ENCODE measurements at places on chromosomes 2 and 18.

- DNase-seq, result no peak
These were observed 940.9 kb downstream of the SLC4A3 start for GRCh38 chr2:220568296-220568695.

DNA sequence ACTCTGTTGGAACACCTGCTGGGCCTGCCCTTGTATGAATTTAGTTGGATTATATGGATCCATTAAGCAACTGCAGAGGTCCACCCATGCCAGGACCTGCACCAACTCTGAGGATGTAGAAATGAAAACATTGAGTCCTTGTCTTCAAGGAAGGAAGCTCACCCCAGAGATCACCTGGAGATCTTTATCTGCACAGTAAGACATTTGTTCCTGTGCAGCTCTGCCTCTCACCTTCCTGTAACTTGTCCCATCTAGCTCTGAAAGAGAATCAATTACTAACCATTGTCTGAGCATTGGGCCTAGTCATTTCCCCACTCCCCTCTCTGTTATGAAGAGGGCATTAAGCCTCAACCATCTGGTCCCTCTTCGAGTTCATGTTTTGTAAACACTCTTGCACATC lies 105.2 kb upstream of the YWHAQ start:
- DNase-seq, result no peak

GRCh38 chr2:198905881-198906612 lies 551.7 kb downstream of the SATB2 start:
- DNase-seq, result no peak

DNA sequence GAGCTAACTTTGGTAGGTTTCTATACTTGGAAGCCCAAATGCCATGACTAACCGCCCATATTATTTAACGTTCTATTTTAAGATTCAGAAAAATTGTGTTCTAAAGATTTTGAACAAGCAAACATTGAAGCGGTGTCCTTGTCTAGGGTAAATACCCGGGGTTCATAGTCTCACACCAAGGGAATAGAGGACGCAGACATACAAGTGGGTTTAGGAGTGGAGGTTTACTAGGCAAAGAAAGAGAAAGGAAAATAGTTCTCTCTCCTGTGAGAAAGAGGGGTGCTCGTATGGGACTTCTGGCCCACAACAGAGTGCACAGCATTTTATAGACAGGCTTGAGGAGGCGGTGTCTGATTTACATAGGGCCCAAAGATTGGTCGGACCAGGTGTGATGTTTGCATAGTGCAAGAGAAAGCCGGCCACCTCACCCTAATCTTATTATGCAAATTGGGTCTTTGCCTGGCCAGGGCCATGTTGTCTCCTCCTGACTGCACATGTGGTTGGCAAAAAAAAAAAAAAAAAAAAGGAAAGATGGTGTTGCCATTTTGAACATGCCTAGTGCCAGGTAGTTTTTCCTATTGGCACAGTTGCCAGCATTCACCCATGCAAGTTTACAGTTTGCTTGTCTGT lies 1062.6 kb downstream of the LRP1B start:
- no peak for DNase-seq

GRCh38 chr2:207483477-207483876 lies 46.3 kb upstream of the CREB1 start:
- DNase-seq, result peak; percentile 50

DNA sequence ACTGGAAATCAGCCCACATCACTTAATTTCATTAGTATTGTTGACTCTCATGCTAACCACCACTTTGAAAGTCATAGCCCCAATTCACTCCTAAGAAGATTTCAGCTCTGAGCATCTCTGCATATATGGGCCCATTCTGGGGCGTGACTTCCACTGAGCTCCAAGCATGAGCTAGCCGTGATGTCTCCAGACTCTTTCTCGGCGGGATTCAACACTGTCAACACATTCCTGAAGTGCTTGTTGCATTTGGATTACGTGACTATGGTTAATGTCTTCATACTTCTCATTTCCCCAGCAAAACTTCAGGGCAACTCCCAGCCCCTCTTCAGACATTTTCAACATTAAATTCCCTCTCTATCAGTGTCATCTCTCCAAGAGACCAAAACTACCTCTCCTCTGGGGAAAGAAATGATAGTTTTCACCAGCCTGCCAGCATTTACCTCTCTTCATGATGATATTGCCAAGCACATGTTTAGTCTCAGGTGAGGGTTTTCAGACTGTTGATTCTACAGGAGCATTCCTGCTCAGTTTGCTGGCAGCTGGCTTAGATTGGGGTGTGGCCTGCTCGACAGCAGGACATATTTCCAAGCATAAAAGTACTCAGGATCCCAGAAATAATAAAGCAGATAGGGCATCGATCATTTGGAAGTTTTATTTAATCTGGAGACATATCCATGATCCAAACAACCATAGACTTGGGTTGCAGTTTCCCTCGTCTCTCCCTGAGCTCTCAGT lies 81.7 kb downstream of the FEZ2 start:
- DNase-seq, result no peak

DNA sequence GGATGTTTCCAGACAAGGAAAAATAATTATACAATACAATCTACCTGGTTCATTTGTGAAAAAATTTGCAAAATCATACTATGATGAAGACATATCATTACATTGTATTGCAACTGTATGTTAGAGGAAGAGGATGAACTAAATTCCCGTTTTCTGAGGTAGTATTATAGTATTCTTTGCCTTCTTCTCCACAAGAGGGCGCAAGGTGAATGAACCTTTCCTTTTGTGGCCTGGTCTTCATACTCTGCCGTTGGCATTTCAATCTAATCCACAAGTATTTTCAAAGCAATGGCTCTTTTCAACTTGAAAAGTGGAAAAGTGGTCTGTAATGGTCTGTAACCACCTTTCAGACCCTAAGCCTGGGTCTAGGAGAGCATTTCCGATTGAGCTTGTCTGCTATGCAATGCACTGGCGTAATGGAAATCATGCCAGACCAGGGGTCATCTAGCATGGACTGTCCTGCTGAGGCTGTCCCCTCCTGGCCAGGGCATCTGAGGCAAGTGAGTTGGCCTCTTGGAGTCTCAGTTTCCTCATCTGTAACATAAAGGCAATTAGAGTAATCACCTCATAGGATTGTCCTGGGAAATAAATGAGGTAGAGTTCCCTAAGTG lies 30.8 kb upstream of the ZNF396 start:
- DNase-seq, result no peak

DNA sequence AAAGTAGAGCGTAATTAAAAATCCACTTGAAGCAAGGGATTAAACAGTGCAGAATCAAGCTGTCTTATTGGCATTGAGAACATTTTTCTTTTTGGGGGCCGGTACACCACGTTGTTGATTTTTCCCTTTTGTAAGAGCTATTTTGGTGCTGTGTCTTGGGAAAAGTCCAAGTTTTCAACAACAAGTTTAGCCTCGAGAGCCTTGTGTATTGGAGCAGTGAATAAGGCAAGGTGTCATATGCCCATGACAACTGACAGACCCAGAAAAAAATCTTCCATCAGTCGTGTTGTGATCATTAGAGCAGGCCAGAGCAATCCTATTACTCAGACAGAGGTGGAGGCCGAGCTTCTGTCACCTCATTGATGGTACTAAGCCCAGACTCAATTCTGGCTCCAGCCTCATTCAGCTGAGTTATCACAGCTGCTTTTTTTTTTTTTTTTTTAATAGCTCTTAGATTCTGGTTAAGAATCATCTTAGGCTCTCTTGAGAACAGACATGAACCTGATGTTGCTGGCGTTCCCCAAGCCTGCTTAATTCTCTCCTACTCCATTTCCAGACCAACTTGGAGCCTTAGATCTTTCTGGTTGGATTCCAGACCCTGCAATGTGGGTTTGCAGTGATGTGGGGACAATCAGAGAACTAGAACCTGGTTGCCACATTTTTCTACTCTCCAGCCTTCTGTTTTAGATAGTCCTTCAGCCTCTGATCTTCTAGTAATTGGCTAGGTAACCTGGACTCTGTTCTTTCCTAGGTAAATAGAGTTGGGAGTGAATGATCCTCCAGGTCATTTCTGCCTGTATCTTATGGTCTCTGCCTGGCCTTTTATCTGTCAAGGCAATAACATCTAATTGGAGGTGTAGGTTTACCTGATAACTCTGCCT lies 43.1 kb downstream of the MOGAT1 start:
- DNase-seq, result no peak

DNA sequence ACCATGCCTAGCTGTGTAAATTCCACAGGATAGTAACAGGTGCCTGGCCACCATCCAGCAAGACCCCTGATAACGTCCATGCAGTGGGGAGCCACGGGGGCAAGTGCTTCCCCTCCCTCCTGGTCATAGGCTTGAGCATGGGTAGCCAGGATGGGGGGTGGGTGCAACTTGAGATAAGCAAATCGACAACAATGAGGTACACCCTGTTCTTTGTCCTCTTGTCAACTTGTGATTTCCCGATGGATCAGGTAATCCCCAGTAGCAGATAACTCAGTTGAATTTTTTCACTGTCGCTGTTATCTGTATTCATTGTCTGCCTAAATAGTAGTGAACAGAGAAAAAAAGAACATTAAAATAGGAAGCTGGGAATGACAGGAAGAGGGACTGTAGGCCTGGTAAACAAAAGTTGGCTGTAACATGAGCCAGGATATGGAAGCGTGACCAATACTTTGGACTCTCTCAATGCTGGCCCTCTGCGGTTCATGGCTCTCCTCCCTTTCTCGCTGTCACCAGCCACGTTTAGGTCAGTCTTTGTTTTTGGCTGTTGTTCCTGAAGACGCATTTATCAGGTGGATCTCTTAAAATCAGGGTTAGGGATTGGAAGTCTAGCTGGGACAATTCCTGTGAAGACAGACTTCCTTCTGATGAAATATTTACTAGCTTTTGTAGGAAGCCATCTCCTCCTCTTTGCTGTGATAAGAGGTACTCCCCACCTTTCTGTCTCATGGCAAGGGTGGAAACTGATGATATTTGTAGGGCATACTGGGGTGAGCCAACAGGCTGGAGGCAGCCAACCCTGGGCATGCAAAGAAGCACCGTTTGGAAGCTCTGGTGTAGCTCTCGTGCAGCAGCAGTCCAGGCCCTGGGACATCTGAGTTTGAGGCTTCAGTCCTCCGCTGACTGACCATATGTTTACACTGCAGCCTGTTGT lies 42.4 kb downstream of the TCF7L1 start:
- DNase-seq, result no peak

DNA sequence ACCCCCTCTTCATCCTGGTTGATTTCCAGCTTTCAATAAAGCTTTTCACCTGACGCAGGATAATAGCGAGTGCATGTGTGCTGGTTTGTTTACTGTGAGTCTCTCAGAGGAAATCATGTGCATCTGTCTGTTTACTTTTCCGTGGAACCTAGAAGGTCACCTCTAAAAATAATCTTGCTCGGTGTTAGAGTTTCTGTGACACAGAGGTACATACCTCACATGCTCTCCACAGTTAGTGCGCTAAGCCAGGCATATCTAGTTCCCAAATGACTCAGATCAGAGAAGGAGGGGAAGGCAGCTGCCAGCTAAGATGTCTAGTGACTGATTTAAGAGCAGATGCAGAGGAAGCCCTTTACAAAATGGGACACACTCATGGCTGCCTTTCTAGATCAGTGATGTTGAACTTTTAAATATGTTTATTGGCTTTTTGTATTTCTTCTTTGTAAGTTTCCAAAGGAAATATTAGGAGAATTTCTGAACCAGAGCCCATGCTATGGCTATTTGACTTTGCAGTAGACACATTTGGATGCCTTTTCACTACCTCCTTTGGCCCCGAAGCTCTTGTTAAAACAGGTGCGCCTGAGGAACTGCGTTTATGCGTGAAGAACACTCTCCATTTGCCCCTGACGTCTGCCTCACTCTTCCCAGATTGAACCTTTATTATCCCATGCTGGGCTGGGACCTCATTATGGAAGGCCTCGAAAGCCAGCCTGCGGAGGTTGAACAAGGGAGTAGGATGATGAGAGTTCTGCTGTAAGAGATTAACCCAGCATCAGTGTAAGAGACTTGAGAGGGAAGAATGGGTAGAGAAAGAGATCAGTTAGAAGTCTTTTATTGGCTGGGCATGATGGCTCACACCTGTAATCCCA lies 145.6 kb downstream of the FAM161A start:
- peak; percentile 89 for DNase-seq

DNA sequence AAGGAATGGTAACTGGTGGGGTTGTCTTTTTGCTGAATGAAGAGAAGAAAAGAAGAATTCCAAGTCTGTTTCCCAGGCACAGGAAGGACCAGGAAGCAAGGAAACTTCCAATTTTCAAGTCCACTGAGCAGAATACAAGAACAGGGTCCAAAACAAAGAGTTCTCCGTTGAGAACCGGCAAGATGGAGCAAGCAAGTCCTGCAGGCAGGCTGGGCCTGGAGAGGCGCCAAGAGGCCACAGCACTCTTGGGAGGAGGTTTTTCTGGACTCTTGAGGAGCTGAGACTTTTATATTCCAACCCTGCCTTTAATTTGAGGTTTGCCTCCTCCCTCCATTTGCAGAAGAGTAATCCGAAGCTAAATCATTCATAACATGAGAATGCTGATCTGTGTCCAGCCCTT lies 224.5 kb downstream of the IKZF2 start:
- DNase-seq, result no peak

GRCh38 chr2:190815226-190815625 lies 65.4 kb upstream of the GLS start:
- DNase-seq, result no peak

- no peak for DNase-seq
These were observed 9.0 kb downstream of the B4GALT6 start for GRCh38 chr18:31675404-31675803.

- DNase-seq, result no peak
These were observed 72.0 kb downstream of the KCNG2 start for GRCh38 chr18:79869591-79870300.

GRCh38 chr2:175931805-175932204 lies 70.3 kb downstream of the LNPK start:
- DNase-seq, result no peak

GRCh38 chr2:121804340-121804739 lies 48.9 kb downstream of the TSN start:
- no peak for DNase-seq

GRCh38 chr2:14925471-14925870 lies 293.0 kb downstream of the LRATD1 start:
- no peak for DNase-seq

- DNase-seq, result no peak
These were observed 79.8 kb downstream of the MGAT5 start for GRCh38 chr2:134333646-134334189.

- DNase-seq, result no peak
These were observed 197.9 kb downstream of the DSEL start for GRCh38 chr18:67318651-67319050.

DNA sequence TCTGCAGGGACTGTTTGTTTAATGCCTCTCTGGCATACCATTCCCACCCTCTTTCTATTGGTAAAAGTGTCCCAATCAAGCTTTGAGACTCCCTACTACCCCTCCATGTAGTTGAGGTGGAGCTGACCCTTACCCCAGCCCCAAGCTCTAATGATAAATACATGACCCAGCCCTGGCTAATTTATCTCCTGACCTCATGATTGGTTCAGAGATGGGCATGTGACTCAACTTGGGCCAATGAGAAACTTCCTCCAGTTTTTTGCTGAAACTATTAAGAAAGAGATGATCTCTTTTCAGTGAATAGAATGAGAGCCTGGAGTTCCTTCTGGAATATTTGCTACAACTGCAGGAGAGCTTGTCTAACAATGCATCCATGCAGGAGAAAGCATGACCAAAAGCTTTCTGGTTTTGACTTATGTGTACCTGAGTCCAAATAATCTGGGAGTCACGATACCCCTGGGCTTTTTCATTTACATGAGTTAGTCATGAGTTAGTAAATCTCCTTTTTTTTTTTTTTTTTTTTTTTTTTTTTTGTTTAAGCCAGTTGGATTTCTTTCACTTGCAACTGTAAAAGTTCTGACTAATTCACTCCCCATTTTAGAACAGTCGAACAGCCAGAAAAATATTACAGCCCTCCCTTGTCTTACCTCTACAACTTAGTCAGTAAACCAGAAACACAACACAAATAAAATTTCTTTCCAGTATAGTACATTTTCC lies 66.5 kb upstream of the TLK1 start:
- DNase-seq, result no peak
